ENCODE measurements at places on chromosomes 1 and 21. TPM values are rescaled to one million over a fixed set of nuclear protein-coding genes. Genes with fewer than 3 reads are reported as not detected.

The VPS26C gene
- 46.3 TPM for total RNA-seq

The ZSWIM5 gene
- total RNA-seq = 0.66 TPM

The ZNF362 gene
- total RNA-seq = 33.1 TPM

The DRAXIN gene
- not detected for total RNA-seq

The CLDN17 gene
- not detected for total RNA-seq
